ENCODE measurements at places on chromosomes 7 and 10.
A peak's percentile ranks its signal among the peaks of the same experiment; 100 is the strongest.

DNA sequence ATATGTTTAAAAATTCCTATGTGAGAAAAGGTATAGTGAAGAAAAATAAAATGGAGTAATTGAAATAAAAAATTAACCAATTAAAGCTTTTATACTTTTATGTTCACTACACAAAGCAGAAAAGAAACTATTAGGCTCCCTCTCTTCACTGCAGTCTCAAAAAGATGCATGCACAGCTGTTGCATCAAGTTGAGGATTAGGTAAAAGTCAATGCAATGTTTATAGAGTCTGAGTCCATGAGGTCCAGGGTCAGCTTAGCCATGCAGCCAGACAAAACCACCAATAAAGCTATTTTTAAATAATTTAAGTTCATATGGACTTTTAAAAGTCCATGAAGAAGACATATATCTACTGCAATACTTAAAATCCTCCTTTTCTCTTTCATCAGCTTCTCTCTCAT is 31.1 kb upstream of the ING3 start:
- ATAC-seq: no peak

DNA sequence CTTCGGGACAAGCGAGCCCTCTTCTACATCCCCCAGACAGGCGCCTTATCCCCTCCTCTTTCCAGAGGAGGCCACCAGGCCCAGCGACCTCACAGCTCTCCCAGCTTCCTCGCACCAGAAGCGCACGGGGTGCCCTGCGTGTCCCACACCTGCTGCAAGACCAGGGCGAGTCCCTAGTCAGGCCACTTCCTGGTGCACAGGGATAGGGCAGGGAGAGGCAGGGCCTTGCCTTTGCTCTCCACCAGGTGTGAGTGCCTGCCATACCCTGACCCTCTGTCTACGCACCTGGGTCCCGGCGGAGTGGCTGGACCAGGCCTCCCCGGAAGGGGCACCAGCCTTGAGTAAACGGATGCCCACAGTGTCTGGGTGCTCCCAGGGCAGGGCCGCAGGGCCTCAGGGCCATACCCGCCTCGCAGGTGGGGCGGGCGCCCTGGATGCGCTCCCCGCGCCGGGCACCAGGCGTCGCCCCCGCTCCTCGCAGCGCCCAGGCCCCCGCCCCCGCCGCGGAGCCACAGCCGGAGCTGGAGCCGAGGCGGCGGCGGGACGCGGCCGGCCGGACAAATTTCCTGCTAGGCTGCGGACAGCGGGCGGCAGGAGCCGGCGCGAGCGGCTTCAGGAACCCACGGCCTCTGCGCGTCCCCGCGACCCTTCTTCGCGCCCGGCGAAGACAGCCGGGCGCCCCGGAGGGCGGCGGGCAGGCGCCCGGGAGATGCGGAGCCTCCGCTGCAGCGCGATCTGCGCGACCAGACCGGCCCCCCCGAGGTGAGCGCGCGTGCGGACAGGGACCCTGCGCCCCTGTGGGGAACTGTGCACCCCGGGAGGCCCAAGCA is at the start of gene PTPRE:
Gene PTPRE (plus strand): TSS at position 556 of the 830 bp plus-strand sequence. CDS start 133,779 bp downstream, outside the sequence.
- peak; percentile 91 for ATAC-seq

GRCh38 chr10:96663797-96664196 is 56.5 kb downstream of the PIK3AP1 start:
- ATAC-seq: no peak

- no peak for ATAC-seq
Measured at GRCh38 chr7:103988468-103989199, 824 bp downstream of the RELN start.

DNA sequence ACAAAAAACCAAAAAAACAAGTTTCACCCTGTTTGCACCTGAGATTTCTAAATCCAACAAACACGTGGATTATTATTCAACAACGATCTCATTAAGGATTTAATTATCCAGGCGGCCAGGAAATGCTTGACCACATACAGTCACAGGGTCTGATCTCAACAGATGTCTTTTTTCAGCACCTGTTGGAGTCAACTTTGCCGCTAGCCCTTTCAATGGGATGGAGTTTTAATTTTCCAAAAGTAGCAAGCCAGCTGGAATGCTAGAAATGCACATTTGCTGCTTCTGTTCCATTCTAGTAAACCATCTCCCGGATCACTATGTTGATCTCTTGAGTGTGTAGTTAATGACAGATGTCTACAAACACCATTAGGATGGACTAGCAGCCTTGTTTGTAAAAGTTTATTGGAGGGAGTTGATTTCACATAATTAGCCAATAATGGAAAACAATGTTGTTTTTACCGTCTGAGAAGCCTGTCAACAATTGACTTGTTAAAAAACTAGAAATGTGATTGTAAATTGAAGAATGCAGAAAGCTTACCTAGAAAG is 64.2 kb upstream of the DKK1 start:
- no peak for ATAC-seq

- ATAC-seq: no peak
Measured at GRCh38 chr10:104139221-104139620, 17.2 kb downstream of the SFR1 start.

GRCh38 chr7:134798155-134798554 is 18.7 kb downstream of the CALD1 start:
- ATAC-seq: no peak

DNA sequence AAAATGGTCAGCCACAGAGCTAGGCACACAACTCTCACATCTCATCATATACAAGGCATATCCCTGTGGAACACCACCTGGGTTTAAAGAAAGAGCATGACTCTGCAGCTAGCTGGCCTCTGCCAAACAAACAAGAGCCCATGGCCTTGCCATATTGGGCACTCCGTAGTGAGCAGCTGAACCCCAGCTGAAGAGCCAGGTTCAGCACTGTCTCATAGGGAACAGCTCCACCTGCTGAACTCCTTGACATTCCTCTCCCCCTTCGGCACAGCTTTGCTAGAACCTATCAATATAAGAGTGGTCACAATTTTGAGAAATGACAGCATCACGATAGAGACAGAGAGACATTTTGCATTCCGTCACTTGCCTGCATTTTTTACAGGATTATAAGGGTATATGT is 20.0 kb downstream of the SORCS1 start:
- no peak for ATAC-seq
